ENCODE measurements at places on chromosomes 2 and 18. TPM values are rescaled to one million over a fixed set of nuclear protein-coding genes. Genes with fewer than 3 reads are reported as not detected.

Gene RGPD4
- 0.08 TPM for total RNA-seq

Gene LYPD1
- total RNA-seq: 28.8 TPM

Gene ELMOD3
- total RNA-seq: 13.9 TPM

Gene DCC
- total RNA-seq: 0.43 TPM

Gene DLX2
- 0.85 TPM for total RNA-seq

Gene B3GNT7
- total RNA-seq: 21.5 TPM

Gene KATNAL2
- total RNA-seq: 10.0 TPM

Gene CD28
- total RNA-seq: not detected

Gene CRYBA2
- total RNA-seq: not detected

Gene CDH2
- 0.24 TPM for total RNA-seq

Gene IL36A
- not detected for total RNA-seq

Gene PRSS56
- not detected for total RNA-seq

Gene GTF3C2
- total RNA-seq: 99.9 TPM

GRCh38 chr18:22378672-22379282, 38.9 kb downstream of the CTAGE1 start:
- DNase-seq: peak; percentile 71

GRCh38 chr2:237164474-237165042, 78.9 kb downstream of the COPS8 start:
- DNase-seq: no peak

- no peak for DNase-seq
Measured at GRCh38 chr18:8989855-8990254, 112.6 kb upstream of the NDUFV2 start.

- no peak for DNase-seq
Measured at GRCh38 chr2:95271381-95271971, 2.8 kb upstream of the PROM2 start.

- DNase-seq: peak; percentile 35
Measured at GRCh38 chr2:131105950-131106801, 1.0 kb downstream of the PLEKHB2 start.

DNA sequence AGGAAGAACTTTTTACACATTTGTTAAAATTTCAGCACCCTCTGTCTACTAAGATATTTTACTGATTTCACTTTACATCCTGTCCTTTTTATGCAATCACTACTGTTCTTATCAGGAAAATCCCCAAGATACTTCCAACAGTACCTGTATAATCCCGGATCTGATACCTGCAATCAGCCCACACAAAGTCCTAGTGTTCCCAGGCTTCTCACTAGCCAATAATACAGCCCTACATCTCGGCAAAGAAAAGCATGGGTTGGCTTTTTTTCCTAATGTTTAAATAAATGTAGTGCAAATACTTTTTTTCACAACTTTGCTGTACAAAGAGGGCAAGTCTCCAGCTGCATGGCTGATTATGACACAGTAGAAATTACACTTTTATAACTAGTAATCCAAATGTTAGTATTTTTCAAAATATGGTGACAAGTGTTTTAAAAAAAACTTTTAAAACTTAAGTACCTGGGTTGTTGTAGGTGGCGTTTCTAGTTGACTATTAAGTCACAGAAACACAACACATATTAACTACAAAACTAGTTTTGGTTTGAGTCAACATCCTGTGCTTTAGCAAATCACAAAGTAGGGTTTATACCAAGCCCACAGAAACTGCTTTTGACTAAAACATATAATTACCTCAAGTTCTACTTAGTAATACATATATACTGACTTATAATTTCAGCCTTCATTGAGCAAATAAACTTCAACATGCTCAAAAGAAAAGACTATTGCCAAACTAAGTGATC, 19.5 kb downstream of the CNOT11 start:
- DNase-seq: no peak

GRCh38 chr2:195312662-195313061, 344.4 kb upstream of the SLC39A10 start:
- no peak for DNase-seq

DNA sequence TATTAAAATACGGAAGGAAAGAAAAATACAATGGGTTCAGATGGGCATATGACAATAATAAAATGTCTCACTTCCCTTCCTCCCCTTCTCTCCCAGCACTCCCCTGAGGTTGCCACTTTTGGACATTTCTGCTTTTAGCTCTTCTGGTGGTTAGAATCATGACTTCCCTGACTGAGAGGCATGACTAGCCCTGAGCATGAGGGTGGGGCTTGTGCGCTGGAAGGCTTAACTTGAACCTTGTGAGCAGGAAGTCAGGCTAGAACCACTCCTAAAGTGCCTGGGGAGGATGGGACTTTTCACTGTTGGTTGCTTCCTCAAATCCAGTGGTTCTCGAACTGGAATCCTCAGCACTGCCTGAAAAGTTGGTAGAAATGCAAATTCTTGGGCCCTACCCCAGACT, 19.7 kb upstream of the ARHGAP25 start:
- peak; percentile 46 for DNase-seq

DNA sequence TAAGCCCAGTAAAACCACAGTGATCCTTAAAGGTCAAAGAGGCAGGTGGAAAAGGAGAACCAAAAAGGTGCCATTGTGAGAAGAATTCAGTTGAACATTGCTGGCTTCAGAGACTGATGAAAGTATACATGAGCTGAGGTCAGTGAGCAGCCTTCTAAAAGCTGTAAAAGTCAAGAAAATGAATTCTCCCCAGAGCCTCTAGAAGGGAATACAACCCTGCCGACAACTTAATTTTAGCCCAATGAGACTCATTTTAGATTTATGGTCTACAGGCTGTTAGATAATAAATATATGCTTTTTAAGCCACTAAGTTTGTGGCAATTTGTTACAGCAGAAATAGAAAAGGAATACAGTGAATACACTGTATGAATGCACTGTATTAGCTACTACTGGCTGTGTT, 911.4 kb downstream of the TRIB2 start:
- DNase-seq: no peak

DNA sequence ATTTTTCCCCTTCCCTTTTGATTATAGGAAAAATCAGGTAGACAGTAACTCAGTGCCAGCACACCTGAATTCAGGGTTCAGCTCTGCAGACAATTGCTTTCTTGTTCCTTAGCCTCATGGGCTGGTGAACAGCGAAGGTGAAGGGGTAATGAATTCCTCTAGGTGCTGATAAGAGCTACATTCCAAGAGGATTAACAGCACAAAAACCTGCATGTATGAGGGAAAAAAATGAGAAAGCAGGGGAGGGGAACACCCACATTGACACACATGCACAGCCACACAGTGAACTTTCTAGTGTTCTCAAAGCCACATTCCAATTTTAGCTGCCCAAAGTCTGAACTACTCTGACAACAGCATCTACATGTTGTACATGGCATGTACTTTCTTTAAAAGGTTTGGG, 46.1 kb downstream of the SPATS2L start:
- no peak for DNase-seq

- no peak for DNase-seq
Measured at GRCh38 chr2:10508038-10508437, 59.9 kb upstream of the ODC1 start.

DNA sequence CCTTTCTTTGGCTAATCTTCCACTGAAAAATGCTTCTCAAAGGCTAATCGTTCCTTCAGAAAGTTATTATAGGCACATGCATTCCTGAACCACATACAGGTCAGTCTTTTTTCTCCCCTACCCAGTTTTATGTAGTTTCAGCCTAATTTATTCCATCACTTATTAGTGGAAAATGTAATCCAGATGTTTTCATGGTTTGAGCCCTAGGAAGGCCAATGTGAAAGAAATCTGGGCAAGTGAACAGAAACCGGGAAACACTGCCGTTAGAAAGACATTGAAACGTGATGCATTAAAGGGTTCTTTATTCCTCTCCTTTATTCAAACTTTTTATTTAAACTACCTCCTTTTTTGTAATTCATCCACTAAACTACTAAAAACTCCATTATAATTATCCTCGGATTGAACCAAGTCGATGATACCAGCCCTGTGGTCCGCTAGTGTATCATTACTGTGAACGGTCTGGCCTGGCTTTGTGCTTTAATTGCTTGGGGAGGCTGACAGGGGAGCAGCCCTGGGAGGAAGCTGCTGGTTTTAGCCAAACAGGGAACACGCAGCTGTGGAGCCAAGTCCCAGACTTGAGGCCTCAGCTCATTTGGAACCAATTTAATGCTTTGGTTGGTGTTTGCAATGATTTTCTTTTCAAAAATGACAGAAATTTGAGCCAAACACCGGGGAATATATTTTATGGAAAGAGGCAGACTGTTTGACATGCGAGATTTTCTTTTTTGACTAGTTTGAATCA, 149.2 kb downstream of the ARHGAP28 start:
- no peak for DNase-seq

- no peak for DNase-seq
Measured at GRCh38 chr2:179655627-179656026, 205.8 kb downstream of the ZNF385B start.

DNA sequence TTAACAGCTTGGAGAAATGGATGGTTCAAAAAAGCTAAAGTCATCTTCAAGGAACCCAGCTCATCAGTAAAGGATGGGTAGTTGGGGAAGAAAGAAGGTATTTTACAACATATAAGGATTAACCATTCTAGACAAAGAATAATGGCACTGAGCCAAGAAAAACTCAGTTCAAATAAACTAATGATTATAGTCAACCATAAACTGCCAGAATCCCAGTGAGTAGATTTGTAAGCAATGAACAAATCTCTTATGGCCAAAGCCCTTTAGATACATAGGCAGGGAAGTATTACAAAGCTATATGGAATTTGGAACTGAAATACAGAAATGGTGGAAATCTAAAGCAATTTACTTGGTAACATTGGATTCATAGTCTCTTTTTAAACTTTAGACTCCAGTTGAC, 92.4 kb upstream of the ZFP36L2 start:
- no peak for DNase-seq

DNA sequence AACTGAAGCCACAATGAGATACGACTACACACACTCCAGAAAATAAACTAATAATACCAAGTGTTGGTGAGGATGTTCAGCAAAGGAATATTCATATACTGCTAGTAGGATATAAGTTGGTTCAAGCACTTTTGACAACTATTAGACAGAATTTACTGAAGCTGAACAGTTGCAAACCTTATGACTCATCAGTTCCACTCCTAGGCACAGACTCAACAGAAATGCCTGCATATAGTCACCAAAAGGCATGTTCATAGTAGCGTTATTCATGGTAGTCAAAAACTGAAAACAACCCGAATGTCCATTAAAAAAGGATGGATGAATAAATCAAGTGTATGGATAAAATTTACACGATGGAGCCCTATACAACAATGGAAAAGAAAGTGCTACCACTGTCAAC, 232.0 kb downstream of the ANAPC1 start:
- no peak for DNase-seq

GRCh38 chr2:1156059-1156458, 205.4 kb downstream of the SNTG2 start:
- no peak for DNase-seq

GRCh38 chr2:47064106-47064505, 91.0 kb downstream of the STPG4 start:
- no peak for DNase-seq

GRCh38 chr2:203849010-203849409, 18.6 kb upstream of the CTLA4 start:
- DNase-seq: no peak

- no peak for DNase-seq
Measured at GRCh38 chr2:214139630-214140284, 271.1 kb upstream of the VWC2L start.

- DNase-seq: no peak
Measured at GRCh38 chr2:72956936-72957335, 39.6 kb downstream of the EMX1 start.

- DNase-seq: no peak
Measured at GRCh38 chr2:80560326-80560725, 255.8 kb upstream of the LRRTM1 start.

- no peak for DNase-seq
Measured at GRCh38 chr2:111162718-111163331, 42.1 kb downstream of the BCL2L11 start.

DNA sequence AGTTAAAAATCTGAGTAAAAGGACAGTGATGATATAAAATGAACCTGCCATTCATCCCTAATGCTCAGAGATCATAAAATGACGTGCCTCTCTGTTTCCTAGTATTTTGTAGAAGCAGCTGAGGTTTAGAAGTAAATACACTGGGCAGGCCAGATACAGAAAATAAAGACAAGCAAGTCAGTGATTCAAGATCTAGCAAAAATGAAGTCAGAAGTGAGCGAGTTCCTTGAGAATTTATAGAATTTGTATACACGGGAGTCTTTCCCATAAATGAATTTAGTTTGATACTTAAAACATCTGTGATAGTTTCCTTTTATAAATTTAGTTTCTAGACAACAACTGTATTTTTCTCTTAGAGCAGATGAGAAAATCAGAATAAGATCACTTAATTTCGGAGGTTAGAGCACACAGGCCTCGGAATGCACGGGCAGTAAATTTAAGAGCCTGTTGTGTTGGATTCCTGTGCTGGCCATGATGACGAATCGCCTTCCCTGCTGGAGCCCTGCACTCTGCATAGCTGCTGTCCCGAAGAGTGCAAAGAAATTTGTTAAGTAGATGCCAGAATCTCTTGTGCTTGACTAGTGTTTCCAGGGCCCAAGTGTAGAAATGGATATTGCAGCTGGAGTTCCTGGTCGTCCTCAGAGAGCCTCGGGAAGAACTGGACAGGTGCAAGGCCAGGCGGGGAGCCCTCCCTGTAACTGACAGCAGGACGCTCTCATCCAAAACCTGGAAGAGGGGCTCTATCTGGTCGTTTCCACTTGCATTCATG, 83.7 kb upstream of the RBM44 start:
- DNase-seq: no peak

- no peak for DNase-seq
Measured at GRCh38 chr2:120797421-120798221, 62.0 kb downstream of the GLI2 start.

DNA sequence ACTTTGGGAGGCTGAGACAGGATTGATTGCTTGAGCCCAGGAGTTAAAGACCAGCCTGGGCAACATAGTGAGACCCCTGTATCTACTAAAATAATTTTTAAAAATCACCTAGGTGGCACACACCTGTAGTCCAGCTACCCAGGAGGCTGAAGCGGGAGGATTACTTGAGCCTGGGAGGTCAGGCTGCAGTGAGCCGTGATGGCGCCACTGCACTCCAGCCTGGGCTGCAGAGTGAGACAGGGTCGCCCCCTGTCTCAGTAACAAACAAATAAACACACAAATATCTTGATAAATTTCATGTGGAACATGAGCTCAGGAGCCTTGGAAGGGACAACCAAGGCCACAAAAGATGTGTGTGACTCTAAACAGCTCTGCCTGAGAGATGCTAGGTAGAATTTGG, 11.7 kb upstream of the ANKRD53 start:
- no peak for DNase-seq

DNA sequence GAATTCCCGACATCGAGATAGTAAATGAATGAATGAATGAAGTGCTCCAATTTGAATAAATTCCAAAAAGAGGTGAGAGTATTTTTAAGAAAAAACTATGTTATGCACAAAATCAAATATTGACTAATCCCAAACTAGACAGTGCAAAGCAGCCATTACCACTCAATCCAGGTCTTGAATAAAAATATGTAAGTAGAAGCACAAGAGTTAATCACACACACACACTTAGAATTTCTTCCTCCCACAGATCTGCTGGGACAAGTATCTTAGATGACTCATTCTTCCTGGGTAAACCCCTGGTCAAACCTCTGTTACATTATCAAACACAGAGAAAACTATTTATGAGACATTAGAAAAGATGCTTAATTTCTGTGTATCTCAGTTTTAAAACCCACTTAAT, 102.0 kb downstream of the PLA2R1 start:
- DNase-seq: peak; percentile 2

GRCh38 chr18:23503963-23504344, 643 bp downstream of the RMC1 start:
- no peak for DNase-seq

- peak; percentile 43 for DNase-seq
Measured at GRCh38 chr2:181380581-181380980, 76.6 kb upstream of the ITGA4 start.

GRCh38 chr2:108428286-108429009, 20.6 kb upstream of the GCC2 start:
- DNase-seq: no peak
